Activated CD8-positive, alpha-beta memory T cell treated with anti-CD3 and anti-CD28 coated beads for 1 hour (primary cell): ENCODE measurements at places on chromosomes 4 and X.

DNA sequence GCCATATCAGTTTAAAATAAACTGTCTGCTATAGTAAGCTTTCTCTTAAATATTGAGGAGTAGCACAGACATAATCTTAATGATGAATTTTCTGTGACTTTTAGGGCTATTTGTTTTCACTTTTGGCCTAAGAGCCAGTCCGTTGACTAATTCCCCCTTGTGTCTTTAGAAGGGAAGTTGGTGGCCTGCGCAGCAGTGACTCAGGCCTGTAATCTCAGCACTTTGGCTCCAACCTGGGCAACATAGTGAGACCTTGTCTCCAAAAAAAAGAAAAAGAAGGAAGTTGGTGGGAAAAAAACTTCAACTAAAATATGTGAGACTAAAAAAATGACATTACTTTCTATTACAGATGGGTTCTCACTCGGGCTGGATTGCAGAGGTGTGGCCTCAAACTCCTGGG lies 3.4 kb downstream of the NCAPG start:
- DNase-seq: no peak

- no peak for DNase-seq
These were observed 49.7 kb upstream of the SLC16A2 start for GRCh38 chrX:74371425-74372222.

GRCh38 chr4:138003248-138003647 lies 238.9 kb downstream of the SLC7A11 start:
- DNase-seq: no peak

- no peak for DNase-seq
These were observed 714.4 kb downstream of the GLUD2 start for GRCh38 chrX:121761845-121762244.

DNA sequence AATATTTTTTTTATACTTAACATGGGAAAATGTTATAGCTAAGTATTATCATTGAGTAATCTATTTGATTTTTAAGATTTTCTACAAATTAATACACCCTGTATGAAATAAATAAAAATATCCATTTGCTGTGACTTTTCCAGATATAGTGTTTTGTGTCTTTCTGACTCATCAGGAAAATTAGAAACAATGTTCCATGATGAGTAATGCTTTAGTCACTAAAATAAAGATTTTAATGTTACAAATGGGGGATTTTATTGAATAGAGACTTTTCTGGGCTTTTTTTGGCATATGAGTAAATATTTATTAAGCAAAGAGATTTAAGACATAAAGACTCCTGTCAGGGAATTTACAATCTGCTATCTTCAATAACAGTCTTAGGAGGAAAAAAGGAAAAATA lies 279.2 kb upstream of the NOCT start:
- DNase-seq: no peak

DNA sequence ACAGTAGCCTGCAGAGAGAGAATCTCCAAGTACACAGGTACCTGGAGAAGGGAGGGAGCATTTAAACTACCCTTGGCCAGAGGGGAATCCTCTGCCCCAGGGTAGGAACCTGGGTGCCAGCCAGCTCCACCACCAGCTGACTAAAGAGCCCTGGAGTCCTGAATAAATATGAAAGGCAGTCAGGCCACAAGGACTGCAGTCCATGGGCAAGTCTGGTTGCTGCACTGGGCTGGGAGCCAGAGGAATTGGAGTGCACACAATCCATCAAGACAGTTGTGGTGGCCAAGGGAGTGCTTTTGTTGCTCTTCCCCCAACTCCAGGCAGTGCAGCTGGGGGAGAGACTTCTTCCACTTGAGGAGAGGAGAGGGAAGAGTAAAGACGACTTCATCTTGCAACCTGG lies 172.5 kb downstream of the HNRNPD start:
- no peak for DNase-seq

DNA sequence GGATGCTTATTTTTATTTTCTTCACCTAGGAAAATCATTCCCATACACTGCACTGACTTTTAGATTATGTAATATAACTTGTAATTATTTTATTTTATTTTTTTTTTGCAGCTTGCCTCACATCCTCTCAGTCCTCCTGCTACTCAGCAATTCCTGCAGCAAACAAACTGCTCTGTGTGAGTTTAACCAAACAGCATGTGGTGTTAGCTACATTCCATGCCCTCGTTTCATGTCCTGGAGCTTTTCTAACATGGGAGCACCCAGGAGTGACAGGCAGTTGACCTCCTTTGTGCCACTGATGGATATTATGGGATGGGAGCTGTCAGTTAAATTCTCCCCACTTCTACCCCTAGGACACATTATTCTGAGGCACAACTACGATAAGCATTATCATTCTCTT lies 24.8 kb downstream of the CXCL1 start:
- no peak for DNase-seq

DNA sequence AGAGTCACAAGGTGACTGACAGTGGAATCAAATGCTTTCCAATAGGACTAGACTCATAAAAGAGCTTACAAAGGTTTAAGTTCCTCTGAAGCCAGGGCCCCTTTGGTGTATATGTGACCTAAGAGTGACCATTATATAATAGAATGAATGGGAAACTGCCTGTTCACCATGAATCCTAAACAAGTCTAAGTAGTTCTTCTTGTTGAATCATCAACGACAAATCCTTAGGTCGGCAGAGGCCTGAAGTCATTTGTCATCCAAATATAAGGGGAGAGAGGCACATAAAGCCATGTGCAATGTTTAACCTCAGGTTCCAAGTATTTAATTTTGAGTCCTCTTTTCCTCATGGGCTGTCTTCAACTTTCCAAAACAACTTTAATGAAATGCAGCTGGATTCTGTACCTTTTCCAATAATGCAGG lies 122.4 kb downstream of the RASL11B start:
- DNase-seq: no peak

DNA sequence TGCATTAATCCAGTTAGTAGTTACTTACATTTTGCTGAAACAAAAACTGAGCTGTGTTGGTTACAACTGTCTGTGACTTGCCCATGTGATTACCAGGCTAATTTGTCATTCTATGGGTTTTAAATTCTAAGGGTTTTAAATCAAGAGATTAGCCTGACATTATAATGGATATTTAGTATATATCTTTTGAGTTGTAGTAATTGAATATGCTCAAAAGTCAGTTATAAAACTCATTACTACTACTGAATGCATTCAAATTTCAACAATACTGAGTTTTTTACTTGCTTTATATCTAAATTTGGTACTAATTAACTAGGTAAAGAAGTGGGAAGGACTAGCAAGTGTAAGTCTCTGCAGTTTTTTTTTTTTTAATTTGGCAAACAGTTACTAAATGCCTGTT lies 14.7 kb downstream of the LARP7 start:
- DNase-seq: no peak

DNA sequence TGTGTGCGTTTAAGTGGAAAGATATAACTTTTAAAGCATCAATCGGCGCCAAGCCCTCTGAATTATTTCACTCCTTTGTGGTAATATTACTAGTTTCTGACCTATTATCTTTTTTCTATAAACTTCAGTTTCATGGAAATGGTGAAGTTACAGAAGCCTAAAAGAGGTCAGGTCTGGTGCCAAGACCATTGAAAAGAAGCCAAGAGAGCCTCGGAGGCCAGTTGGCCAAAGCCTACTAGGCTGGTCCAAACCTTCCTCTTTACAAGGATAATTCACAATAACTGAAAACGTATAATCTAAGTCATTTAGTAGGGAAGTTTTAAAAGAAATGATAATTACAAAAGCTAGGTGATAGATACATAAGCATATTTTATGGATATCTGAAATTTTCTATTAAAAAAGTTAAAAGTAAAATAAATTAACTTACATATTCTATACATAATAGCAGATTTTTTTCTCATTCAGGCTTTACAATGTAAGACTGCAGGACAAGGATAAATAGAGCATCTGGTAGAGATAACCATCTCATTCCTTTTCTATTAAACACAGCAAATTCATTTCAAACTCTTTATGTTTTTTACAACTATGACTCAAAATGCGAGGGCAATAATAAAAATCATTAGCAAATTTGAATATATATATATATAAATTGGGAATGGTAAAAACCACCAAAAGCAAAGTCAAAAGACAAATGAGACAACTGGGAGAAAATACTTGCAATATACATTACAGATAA lies 49.2 kb downstream of the WDFY3 start:
- no peak for DNase-seq

GRCh38 chrX:105837232-105837631 lies 14.9 kb downstream of the NRK start:
- DNase-seq: no peak

DNA sequence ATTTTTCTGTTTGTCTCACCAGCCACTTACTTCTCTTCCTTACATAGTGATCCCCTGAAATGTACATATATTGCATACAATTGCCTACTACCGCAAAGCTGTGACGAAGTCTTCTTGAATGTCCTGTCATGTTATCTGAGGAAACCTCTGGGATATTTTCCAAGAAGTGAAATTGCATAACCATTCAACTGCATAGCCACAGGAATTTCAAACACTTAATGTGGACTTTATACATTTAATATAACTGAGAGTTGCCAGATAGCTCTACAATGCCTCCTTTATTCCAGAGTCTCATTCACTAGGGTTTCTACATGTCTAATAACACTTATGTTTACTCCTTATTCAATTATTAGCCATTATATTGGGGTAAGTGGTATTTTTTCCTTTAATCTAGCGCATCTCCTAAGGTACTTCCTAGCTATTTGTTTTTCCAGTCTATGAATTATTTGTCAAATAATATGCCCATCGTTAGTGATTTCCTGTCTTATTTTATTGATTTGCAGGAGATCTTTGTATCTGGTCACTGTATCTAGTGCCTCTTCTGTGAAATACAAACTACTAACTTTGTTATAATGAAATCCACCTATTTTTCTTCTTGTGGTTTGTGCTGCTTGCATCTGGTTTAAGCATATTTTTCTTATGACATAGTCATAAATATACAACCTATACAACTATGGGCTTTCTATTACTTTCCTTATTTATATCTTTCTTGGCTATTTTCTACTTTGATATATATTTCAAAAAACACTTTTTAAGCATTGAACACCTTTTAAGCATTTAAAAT lies 69.2 kb upstream of the GRID2 start:
- DNase-seq: no peak

- no peak for DNase-seq
These were observed 427.8 kb downstream of the TMA16 start for GRCh38 chr4:163922302-163922701.

DNA sequence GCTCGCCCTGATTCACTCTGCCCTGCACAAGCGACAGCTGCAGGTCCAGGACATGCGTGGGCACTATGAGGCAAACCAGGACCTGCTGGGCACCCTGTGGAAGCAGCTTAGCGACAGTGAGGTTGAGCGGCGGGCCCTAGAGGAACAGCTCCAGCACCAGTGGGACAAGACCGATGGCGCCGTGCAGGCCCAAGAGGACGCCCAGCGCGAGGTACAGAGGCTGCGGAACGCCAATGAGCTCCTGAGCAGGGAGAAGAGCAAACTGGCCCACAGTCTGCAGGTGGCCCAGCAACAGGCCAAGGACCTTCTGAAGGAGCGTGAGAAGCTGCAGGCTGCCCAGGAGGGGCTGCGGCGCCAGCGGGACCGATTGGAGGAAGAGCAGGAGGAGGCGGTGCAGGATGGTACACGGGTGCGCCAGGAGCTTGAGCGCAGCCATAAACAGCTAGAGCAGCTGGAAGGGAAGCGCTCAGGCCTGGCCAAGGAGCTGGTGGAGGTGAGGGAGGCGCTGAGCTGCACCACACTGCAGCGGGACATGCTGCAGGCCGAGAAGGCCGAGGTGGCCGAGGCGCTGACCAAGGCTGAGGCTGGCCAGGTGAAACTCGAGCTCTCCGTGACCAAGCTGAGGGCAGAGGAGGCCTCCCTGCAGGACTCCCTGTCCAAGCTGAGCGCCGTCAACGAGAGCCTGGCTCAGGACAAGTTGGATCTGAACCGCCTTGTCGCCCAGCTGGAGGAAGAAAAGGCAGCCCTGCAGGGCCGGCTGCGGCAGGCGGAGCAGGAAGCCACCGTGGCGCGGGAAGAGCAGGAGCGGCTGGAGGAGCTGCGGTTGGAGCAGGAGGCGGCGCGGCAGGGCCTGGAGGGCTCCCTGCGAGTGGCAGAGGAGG lies 12.8 kb downstream of the SMIM10L2A start:
- DNase-seq: no peak

DNA sequence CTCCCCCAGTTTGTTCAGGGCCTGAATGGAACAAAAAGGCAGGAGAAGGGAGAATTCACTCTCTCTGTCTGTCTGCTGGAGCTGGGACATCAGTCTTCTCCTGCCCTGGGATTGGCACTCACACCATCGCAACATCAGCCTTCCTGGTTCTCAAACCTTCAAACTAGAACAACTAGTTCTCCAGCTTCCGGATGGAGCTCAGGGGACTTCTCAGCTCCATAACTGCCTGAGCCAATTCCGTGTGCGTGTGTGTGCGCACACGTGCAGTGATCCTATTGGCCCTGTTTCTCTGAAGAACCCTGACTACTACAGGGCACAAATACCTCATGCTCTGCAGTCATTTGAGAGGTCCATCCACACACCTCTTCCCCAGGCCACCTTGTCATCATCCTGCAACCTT lies 18.7 kb upstream of the MAN2B2 start:
- no peak for DNase-seq

DNA sequence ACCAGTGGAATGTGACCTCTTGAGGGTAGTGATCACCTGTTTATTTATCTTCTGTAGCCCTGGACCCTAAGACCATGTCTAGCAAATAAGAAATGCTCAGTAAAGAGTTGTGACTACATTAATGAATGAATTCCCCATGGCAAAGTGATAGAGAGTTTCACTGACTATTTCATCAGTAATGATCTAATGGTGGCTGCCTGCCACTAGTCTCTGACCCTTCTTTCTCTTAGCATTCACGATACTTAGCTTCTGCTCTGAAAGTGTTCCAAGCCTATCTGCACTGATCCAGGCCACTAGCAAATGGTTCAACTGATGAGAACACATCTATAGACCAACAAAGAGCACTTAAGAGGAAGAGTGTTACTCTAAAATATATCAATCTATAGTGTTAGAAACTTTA lies 50.0 kb upstream of the RASGEF1B start:
- DNase-seq: no peak

- DNase-seq: no peak
These were observed 40.3 kb downstream of the FANCB start for GRCh38 chrX:14832586-14832985.

DNA sequence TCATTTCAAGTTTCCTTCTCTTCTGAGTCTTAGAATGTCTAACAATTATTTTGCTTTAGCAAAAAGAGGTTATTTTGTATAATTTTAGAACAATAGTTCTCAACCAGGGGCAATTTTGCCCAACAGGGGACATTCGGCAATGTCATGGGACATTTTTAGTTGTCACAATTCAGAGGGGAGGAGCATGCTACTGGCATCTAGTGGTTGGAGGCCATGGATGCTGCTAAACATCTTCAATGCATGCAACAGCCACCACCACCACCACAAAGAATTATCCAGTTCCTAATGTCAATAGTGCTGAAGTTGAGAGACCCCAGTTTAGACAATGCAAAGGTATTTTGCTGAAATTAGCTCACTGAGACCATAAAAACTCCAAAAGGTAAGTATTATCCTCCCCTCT lies 122.5 kb downstream of the ARHGAP6 start:
- no peak for DNase-seq

GRCh38 chr4:141587897-141588296 lies 48.5 kb upstream of the IL15 start:
- no peak for DNase-seq
